ENCODE measurements at places on chromosomes 7 and 10. TPM values are rescaled to one million over a fixed set of nuclear protein-coding genes. Genes with fewer than 3 reads are reported as not detected.
A peak's percentile ranks its signal among the peaks of the same experiment; 100 is the strongest.

The ADAM22 gene
- 1.9 TPM for total RNA-seq

DNA sequence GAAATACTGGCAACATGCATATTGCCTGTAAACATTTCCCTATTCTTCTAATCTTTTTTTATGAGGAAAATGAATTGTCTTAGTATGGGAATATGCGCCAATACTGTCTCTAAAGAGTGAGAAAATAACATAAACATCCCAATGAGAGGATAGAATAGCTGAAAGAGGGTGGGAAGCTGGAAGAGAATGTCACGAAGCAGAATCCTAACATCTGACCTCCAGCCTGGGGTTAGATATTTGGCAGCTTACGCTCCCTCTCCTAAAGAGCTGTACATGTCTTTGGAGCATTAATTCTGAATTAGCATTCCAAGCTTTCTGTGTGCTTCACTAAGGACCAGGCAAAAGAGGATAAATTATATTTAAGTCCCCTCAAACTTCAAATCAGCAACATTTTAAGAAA, 31.6 kb upstream of the SLC16A12 start:
- H3K4me1 ChIP-seq: no peaks in the 10 kb centered on the region
- H3K36me3 ChIP-seq: no peaks in the 10 kb centered on the region
- no peak for DNase-seq
- no peaks in the 10 kb centered on the region for H3K27me3 ChIP-seq
- H3K4me3 ChIP-seq: no peak overlapping the region

- no peak overlapping the region for H3K27ac ChIP-seq
- peaks cover 6% of the 10 kb centered on the region for H3K27me3 ChIP-seq
- no peaks in the 10 kb centered on the region for H3K36me3 ChIP-seq
- H3K4me3 ChIP-seq: no peak overlapping the region
- H3K4me1 ChIP-seq: no peaks in the 10 kb centered on the region
These were observed 5.5 kb upstream of the LIPN start for GRCh38 chr10:88754287-88754686.

GRCh38 chr10:26172131-26172530, 44.4 kb upstream of the GAD2 start:
- no peak overlapping the region for H3K4me3 ChIP-seq
- no peaks in the 10 kb centered on the region for H3K27me3 ChIP-seq
- DNase-seq: no peak
- no peaks in the 10 kb centered on the region for H3K36me3 ChIP-seq
- H3K27ac ChIP-seq: no peak overlapping the region

- no peak overlapping the region for H3K4me3 ChIP-seq
- no peaks in the 10 kb centered on the region for H3K36me3 ChIP-seq
- no peak overlapping the region for H3K27ac ChIP-seq
These were observed 145.2 kb downstream of the ST7 start for GRCh38 chr7:117098457-117098856.

The ATP6V0E2 gene
- total RNA-seq: 120 TPM

DNA sequence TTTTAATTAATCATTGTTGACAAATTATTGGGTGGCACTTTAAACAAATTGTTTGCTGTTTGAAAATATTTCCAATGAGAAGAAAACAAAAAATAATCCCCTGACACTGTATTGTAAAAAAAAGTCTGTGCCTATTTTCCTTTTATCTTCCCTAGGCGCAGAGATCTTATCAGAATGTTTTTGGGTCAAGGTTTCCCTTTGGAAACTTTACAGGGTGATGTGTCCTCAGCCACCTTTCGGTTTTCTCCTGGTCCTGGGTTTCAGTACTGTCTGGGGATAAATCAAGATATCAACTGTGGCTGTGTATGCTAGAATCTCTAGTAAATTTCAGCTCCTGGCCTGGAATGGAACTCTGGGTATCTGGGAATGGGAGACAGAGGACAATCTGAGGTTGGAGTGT, 1.4 kb downstream of the ZNF107 start:
- H3K4me1 ChIP-seq: peaks cover 22% of the 10 kb centered on the region
- no peaks in the 10 kb centered on the region for H3K27me3 ChIP-seq
- no peak overlapping the region for H3K4me3 ChIP-seq
- no peak for DNase-seq
- no peak overlapping the region for H3K27ac ChIP-seq
- H3K36me3 ChIP-seq: peaks cover 13% of the 10 kb centered on the region

DNA sequence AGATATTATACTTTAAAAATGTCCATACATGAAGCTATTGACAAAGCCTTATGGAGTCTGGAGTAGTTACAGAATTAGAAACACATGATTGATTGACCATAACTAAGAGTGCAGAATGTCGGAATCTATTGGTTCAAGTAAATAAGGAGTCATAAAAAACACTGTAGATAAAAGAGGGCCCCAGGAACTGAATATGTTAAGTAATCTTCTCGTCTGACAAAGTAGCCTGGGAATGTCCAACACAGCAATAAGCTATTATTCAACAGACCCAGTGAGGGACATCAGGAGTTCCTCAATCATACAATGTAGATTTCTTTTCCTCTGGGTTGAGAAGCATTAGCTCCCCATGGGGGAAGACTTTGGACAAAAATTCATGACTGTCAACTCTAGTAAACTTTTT, 782.0 kb downstream of the SUGCT start:
- no peaks in the 10 kb centered on the region for H3K4me1 ChIP-seq
- H3K36me3 ChIP-seq: no peaks in the 10 kb centered on the region
- no peak for DNase-seq
- no peak overlapping the region for H3K4me3 ChIP-seq
- H3K27me3 ChIP-seq: no peaks in the 10 kb centered on the region

The SUGCT gene
- 5.0 TPM for total RNA-seq

- H3K27me3 ChIP-seq: peaks cover 74% of the 10 kb centered on the region
- no peak overlapping the region for H3K4me3 ChIP-seq
- H3K4me1 ChIP-seq: peaks cover 14% of the 10 kb centered on the region
- H3K27ac ChIP-seq: no peak overlapping the region
- H3K36me3 ChIP-seq: no peaks in the 10 kb centered on the region
These were observed 1.1 kb downstream of the TMEM196 start for GRCh38 chr7:19772306-19772705.

- no peak for DNase-seq
- peak overlapping the region; percentile 31 for H3K4me3 ChIP-seq
- peak overlapping the region; percentile 70 for H3K27ac ChIP-seq
- no peaks in the 10 kb centered on the region for H3K27me3 ChIP-seq
- no peaks in the 10 kb centered on the region for H3K36me3 ChIP-seq
- peaks cover 14% of the 10 kb centered on the region for H3K4me1 ChIP-seq
These were observed 401.1 kb upstream of the NFE2L3 start for GRCh38 chr7:25750744-25751508.

DNA sequence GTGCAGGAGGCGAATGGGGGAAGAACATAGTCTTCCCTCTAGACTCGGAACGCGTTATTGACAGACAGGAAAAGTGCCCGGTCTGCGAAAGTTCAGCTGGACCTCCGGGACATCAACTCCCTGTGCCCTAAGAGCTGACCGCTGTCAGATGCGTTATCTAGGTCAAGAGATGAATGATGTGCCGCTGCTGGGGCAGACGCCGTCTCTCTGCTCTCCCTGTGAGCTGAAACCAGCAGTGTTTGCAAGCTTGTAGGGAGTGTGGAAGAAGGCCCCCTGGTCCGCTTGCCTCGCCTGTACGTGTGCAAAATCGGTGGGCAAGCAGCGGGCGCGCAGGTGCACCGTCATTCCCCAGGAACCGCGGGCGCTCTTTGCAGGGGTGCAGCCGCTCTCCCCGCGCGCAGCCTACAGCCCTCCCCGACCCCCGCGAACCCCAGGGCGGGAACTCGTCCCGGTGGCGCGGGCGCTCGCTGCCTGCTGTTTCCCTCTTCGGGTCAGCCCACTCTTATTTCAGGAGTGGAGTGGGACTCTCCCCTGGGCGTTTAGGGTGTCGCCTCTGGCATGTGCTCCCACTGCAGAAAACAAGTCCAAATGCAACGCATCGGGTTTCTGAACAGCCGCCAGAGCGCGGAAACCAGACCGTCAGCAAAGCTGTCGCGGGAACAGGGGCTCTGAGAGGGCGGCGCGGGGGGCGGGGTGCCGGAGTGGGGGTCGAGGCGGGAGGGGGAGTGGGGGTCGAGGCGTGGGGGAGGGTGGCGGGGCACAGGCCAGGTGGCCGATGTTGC, 1.8 kb upstream of the PFKFB3 start:
- no peaks in the 10 kb centered on the region for H3K36me3 ChIP-seq
- peak overlapping the region; percentile 94 for H3K4me3 ChIP-seq
- H3K27me3 ChIP-seq: no peaks in the 10 kb centered on the region
- no peak for DNase-seq
- H3K4me1 ChIP-seq: peaks cover 66% of the 10 kb centered on the region
- H3K27ac ChIP-seq: peak overlapping the region; percentile 98

DNA sequence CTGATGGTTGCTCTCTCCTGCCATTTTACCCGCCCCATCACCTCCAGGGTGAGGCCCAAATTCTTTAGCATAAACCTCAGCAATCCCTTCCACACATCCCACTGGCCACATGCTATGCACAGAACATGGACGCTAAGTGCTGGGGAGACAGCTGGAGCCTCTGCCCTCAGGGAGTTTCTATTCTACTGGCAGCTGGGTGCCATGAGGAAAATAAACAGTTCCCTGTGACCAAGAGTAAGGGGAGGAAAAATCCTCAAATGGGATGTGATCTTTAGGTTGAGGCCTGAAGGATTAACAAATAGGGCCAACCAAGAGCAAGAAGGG, 1.2 kb downstream of the PARP12 start:
- H3K36me3 ChIP-seq: peaks cover 14% of the 10 kb centered on the region
- H3K4me3 ChIP-seq: peak overlapping the region; percentile 85
- H3K4me1 ChIP-seq: peaks cover 52% of the 10 kb centered on the region

DNA sequence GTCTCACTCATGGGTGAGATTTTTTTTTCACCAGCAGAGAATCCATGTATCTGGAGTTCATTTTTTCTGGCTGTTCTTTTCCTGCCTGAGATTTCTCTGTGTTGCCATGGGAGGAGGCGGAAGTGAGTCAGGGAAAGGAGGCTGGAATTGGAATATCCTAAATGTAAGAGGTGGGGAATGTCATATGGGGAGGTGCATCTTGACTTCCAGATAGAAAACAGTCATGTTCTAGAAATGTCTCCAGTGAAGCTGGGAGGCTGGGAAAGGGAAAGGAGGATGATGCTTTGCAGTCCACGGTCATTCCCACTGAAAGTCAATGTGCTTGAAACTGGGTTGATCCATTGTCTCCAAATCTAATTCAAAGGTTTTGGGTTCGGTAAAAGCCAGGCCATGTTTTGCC, 39.7 kb upstream of the HPS1 start:
- DNase-seq: no peak
- no peaks in the 10 kb centered on the region for H3K36me3 ChIP-seq
- no peaks in the 10 kb centered on the region for H3K4me1 ChIP-seq
- H3K27me3 ChIP-seq: peaks cover 4% of the 10 kb centered on the region

Data from left ventricle myocardium inferior (tissue), 1 donor.